ENCODE measurements at places on chromosomes 2 and 18.

DNA sequence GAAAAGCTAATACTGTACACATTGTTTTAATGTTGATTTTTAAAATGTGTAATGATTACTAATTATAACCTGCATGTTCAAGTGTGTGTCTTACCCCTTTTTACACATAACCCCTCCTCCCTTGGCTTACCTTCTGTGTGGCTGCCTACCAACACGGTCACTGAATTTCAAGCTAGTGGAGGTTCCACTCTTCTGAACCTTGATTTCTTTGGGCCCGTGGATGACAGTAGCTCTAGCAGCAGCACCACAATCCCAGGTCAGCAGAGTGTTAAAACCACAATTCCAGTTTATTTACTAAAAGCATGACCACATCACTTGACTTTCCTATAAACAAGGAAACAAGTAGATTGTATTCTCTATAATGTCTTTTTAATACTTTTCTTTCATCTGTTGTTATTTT lies 56.9 kb downstream of the AFTPH start:
- no peak for DNase-seq

DNA sequence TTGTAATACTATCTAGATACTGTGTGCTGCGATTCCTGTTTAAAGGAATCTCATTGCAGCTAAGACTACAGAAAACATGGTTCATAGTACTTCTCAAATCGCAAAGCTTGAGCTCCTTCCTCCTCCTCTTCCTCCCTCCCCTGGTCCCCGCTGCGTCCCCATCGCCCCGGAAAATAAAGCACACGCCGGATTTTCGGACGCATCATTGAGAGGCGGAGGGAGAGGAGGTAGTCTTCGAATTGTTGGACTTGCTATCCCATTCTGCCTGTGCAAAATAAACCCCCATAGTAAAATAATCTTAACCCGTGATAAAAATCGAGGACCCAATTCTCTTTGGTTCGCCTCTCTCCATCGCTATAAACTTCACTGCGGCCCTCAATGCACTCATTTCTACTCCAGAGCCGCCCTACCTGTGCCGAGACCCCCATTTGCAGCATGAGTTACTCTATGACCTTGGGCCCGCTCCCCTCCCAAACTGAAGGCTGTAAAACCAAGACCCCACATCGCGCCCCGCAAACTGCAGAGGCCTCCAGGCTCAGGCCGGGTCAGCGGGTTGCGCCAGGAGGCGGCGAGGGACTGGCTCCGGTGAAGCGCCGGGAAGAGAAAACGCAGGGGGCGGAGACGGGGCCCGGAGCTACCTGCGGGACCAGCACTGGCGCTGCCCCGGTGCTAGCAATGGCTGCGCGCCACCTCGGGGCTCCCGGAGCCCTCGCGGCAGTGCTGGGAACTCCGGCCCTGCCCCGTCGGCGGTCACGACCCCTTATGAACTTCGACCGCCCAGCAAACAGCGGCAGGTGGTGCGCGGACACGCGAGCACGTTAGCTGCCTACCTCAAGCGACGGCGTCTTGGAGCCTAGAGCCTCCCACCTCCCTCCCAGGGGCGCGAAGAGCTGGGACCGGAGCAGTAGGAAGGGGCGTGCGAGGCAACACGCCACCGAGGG lies 649 bp downstream of the ESCO1 start:
- DNase-seq: peak; percentile 84

GRCh38 chr2:177347570-177347969 lies 45.0 kb upstream of the AGPS start:
- DNase-seq: no peak

DNA sequence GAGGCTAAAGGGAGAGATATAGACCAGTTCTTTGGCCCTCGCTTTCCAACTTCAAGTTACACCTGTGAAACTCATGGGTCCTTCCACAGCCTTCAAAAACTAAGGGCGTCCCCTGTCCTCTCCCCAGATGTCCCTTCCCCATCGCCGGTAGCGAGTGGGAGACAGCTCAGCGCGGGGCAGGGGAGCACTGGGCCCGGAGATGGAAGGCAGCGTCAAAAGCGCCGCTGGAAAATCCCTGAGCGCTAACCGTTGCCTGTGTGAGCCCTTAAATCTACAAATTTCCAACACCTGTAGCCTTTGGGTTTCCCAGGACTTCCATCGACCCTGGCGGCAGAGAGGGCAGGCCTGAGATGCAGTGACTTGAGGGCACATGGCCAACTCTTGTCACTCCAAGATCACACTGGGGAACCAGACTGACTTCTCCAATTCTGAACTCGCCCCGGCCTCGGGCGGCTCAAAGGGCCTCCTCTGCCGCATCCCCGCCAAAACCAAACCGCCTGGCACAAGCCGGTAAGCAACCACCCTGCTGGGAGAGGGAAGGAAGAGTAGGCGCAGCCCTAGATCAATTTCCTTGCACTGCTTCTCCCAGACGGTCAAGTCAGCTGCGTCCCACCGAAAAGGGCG lies 879 bp upstream of the EPAS1 start:
- DNase-seq: peak; percentile 86

- no peak for DNase-seq
Observed at GRCh38 chr2:175631245-175631623, 370.8 kb downstream of the LNPK start.

DNA sequence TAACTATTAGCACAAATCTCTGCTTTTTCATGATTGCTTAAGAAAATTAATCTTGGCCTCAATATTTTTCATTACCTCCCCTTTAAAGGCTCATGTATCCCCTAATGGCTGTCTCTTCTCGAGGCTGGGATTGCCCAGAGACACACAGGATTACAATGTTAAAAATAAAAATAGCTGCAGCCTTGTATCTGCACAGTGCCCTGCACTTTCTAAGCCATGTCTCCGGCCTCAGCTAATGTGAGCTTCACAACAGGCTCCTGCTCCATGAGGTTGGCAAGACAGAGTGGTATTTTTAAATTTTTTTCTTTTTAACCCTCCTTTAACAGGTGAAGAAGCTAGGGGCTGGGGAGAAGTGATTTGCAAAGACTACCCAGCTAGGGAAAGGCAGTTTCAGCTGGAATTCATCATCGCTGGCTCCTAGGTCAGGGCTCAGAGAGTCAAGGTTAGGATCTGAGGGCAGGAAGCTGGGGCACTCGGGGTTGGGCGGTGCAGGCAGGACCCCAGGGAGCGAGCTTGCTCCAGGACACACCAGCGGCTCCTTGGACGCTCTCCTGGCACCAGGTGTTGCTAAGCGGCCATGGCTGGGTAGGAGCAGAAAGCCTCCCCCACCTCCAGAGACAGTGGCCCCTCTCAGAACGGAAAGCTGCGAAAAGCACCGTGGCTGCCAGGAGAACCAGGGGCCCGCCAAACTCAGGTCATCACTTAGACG lies 135.6 kb downstream of the SMAD2 start:
- DNase-seq: no peak

GRCh38 chr2:132652474-132652873 lies 17.5 kb downstream of the LYPD1 start:
- no peak for DNase-seq

DNA sequence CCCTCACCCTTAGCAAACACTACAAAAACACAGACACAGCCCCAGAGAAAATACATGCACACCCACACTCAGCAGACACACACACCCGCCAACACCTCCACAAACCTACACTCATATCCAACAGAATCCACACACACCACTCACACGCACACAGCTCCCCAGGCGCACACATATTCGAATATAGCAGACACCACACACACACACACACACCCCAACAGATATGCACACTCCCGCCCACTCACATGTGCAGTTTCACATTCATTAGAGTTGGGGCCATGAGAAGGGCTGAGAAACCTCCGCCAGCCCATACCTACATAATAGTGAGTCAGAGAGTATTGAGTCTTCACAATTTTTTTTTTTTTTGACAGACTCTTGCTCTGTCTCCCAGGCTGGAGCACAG lies 29.4 kb upstream of the NOTO start:
- DNase-seq: no peak

GRCh38 chr2:101951296-101951695 lies 40.5 kb upstream of the IL1R2 start:
- no peak for DNase-seq

Data from suprapubic skin (tissue), 4 donors.